T-helper 17 cell (primary cell): ENCODE measurements at places on chromosomes 3 and 15.

DNA sequence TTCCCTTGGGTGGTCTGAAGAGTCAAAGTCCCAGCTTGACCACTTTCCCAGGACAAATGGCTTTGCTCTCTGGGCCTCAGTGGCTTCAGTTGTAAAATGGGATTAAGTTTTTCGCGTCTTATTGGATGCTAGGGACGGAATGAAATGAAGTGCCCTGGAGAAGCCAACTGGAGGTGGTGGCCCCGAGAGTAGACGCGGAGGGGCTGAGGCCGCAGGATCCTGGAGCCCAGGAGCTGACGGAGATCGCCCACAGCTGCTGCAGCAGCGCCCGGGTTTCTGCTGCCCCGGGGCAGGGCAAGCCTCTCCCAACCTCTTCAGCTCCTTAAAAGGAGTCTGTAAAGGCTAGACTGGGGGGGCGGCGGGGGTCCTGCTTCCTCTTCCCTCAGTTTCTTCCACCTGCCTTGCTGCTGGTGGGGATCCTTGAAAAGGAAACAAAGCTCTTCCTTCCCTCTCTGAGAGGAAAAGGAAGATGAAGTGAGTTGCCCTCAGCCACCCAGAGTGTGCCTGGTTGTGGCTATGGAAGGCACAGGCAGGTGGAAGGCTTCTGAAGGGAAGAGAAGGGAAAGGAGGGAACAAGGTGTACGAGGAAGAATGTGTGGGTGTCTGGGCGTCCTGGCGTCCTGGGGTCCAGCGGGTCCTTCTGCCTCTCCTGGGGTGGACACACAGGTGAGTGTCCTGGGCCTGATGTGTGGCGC lies 967 bp upstream of the BNC1 start:
- DNase-seq = no peak

GRCh38 chr3:195245531-195245951 lies 25.4 kb downstream of the XXYLT1 start:
- DNase-seq = no peak

- DNase-seq = no peak
These were observed 592.0 kb downstream of the ZNF385D start for GRCh38 chr3:21158861-21159542.

DNA sequence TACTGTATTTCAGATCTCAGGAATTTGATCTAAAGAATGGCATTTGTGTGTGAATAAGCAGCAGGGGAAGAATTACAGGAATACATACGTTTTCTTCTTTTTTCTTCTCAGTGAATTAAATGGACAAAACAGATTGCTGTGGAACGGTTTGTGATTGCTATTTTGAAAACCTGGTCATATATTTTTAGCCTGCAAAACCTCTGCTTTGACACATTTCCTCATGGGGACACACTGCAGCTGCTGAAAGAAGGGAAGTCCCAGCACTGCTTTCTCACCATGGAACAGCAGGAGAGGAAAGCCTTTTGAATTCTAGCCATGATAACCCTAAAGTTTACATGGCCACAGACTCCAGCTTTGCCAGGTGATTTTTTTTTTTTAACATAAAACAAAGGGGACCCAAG lies 315.0 kb downstream of the OXSM start:
- DNase-seq = no peak

GRCh38 chr3:50436114-50436674 lies 67.2 kb downstream of the CACNA2D2 start:
- DNase-seq = peak; percentile 62

DNA sequence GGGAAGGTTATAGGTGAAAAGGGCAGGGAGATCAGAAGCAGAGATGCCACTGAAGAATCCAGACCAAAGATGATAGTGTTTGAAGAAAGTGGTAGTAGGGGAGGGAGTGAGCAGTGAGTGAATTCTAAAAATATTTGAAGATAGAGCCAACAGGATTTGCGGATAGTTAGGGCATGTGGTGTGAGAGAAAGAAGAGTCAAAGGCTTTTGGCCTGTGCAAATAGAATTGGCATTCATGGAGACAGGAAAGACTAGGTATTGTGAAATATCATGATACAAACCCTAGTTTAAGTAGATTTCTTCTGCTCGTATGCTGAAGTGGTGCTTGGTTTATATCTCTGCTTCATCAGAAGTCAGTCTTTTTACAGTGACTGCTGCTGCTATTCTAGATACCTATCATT lies 224.2 kb upstream of the CFAP20DC start:
- no peak for DNase-seq

- DNase-seq = no peak
These were observed 1088.9 kb downstream of the NAALADL2 start for GRCh38 chr3:175948041-175948440.

- no peak for DNase-seq
These were observed 33.2 kb downstream of the ANXA2 start for GRCh38 chr15:60364612-60364924.

DNA sequence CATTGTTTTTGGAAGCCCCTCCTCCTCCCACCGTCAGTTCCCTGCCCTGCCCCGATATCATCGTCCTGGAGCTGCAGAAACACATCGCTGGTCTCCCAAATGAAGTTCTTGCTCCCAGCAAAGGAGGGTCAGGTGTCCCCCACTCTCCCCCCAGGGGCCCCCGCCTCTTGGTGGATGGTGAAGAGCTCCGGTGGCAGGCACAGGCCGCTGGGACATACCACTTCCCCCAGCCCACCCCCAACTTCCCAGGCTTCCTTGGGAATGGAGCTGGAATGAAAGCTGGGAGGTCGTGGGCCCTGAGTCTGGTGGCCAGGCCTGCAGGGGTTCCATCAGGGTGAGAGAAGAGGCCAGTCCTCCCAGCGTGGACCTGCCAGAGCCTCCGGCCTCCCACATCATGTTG lies 137.7 kb downstream of the CHSY1 start:
- DNase-seq = no peak

- DNase-seq = no peak
These were observed 122.6 kb upstream of the ATP2B2 start for GRCh38 chr3:10627884-10628572.
